ENCODE measurements at places on chromosomes 1 and 21.

- DNase-seq = peak; percentile 76
Observed at GRCh38 chr1:36321119-36321951, 2.1 kb downstream of the EVA1B start.

GRCh38 chr1:90925928-90926869 is 95.6 kb downstream of the ZNF644 start:
- peak; percentile 13 for DNase-seq

GRCh38 chr1:204069887-204070286 is 3.0 kb upstream of the SOX13 start:
- DNase-seq = no peak

GRCh38 chr1:25246600-25247023 is 642 bp downstream of the RSRP1 start:
- DNase-seq = no peak

GRCh38 chr1:182446033-182446669 is 3.8 kb upstream of the RGSL1 start:
- DNase-seq = peak; percentile 26

GRCh38 chr1:248739572-248740205 is 15.9 kb downstream of the LYPD8 start:
- no peak for DNase-seq

DNA sequence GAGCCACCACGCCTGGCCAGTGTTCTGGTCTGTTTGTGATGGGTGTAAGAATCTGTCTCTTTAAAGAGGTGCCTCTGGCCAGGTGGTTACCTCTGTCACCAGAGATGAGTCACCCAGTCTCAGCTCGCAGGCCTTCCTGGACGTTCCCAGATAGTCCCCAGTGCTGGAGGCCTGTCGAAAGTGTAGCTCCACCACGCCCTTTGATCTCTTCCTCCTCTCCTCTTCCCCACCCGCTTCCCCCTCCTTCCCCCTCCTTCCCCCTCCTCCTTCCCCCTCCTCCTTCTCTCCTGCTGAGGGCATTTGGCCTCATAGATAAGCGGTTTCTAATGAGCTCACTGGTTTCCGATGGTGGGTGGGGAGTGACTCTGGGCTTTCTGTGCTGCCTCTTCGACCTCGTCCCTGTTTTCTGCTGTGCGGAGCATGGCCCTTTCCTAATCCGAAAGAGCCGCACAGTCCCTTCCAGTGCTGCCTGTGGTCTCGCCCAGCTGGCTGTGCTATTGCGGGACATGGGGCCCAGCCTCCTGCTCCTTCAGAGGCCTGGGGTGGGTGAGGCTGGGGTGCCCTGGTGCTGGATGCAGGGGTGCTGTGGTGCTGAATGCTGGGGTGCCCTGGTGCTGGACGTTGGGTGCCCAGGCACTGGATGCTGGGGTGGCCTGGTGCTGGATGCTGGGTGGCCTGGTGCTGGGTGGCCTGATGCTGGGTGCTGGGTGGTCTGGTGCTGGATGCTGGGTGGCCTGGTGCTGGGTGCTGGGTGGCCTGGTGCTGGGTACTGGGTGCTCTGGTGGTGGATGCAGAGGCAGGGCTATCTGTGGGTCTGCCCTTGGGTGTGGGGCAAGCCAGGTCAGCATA is 19.2 kb downstream of the AGPAT3 start:
- DNase-seq = no peak

DNA sequence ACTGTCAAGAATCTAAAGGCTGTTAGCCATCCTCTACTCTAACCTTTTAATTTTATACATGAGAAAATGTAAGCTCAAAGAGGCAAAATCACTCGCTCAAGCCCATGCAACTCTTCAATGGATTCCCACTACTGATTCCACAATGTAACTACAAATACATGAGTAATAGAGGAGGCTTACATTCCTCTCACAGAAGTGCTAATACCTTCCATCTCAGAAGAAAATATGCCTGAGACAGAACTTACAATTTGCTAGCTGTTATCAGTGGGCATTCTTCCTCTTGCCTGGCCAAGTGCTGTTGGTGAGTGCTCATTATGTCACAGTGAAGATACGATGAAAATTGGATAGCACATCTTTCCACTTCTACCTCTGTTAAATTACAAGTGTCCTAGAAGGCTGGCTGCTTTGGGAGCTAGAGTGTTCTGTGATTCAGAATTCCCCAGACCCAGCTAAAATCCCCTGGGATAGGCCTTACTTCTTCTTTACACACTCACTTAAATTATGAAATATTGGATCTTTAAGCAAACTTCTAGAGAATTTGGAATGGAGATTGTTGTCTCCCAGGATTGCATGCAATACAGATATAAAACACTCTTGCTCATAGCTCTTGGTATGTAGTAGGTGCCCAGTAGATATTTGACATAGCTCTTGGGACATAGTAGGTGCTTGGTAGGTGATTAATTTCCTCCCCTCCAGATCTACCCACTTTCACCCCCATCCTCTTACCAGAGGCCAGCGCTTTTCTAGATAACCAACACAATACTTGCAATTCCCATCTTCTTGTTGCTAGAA is 24.1 kb downstream of the BCL9 start:
- DNase-seq = no peak

- no peak for DNase-seq
Observed at GRCh38 chr1:41810446-41810845, 108.3 kb downstream of the HIVEP3 start.
